Uterus (tissue), 4 donors: ENCODE measurements at places on chromosomes 4 and X. TPM values are rescaled to one million over a fixed set of nuclear protein-coding genes. Genes with fewer than 3 reads are reported as not detected.
A peak's percentile ranks its signal among the peaks of the same experiment; 100 is the strongest.

CAPN6 gene
- 0.26 TPM for total RNA-seq

ASB12 gene
- total RNA-seq, result 0.35 TPM

BCORL1 gene
- 50.8 TPM for total RNA-seq

CSN1S1 gene
- not detected for total RNA-seq

HOPX gene
- 27.1 TPM for total RNA-seq

DNA sequence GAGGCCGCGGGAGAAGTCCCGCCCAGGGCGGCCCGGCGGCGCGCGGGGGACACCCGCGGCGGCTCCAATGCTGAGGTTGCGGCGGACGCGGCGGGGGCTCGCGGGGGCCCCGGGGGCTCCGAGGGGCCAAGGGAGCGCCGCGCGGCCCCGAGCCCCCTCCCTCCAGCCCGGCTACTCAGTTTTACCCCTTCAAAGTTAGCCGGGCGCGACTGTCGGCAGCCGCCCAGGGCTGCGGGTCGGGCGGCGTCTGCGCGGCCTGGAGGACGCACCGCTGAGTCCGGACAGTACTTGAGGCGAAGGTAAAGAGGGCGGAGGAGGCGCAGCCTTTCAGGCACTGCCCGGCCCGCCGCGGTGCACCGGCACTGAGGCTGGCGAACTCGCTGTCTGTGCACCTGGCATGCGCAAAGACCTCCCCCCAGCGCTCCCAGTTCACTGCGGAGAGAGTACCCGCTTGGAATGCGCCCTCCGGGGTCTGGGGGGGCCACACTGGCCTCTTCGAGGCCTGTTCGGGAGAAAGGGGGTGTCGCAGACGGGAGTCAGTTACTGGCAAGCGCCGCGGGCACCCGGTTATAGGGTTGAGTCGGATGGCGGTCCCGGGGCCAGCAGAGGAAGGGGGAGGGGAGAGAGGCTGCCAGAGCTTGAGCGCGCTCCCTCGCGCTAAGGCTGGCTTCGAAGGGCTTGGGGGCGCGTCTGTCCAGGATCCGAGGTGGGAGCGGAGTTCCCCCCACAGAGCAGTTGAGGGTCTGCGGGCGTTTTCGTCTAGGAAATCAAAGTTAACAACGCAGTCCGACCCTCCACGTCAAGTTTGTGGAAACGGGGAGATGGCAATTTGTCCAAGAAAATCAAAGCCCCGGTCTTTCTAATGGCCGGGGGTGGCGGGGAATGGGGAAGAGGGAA lies 1.1 kb downstream of the PCDH19 start:
- no peak for DNase-seq

GRCh38 chr4:7956934-7957656 lies 17.4 kb upstream of the AFAP1 start:
- DNase-seq, result peak; percentile 56

DNA sequence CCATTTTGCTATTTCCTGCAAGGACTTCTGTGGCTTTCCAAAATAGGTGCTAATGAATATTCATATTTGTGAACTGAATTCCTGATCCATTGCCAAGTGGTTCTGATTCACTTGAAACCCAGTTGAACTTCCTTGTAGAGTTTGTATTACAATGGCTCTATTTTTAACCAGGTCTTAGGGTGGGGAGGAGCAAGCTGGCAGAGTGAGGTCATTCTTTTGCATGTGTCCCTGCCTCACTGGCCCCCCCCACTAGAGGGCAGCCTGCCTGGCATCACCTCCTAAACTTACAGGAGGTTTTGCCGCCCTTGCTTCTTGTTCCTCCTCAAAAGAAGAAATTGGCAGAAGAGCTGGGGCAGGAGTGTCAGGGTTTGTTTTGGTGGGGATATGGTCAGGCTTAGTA lies 10.5 kb downstream of the PTTG2 start:
- DNase-seq, result peak; percentile 47

DNA sequence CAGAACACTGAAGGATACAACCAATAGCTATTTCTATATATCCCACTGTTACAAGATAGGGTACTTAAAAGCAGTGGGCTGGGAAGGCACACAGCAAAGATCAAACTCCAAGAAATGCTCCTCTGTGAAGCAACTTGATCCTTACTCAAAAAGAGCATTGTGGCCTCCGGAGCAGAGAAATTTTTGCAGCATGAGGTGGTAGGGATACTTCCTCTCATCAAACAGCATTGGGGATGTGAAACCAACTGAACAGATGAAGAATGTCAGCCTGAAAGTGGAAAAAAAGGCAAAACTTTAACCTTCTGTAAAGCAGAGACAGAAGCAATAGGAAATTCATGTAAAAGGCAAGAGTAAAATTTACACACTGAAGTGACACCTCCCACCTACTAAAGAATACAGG lies 92.2 kb downstream of the HUWE1 start:
- no peak for DNase-seq

DNA sequence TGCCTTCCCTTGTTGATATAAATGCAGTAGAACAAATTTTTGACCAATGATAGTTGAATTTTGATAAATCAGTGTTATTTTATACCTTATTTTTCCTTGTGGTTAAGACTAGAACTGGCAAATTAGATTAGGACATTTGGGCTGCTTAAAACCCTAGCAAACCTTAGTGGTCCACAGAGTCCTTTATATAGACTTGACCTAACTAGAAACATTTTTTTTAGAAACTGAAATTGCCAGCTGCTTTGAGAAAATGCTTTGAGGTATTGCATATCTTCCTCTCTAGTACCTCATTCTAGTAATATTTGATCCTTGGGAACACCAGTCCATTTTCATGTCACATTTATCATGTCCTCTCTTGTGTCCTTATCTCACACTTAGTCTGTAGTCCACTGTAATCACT lies 580.3 kb downstream of the FSTL5 start:
- no peak for DNase-seq
